NCI-H1048 (cell line): ENCODE measurements at places on chromosomes 2 and 18.

GRCh38 chr18:3611313-3612090, 161.5 kb downstream of the TGIF1 start:
- no peak for DNase-seq

GRCh38 chr2:6309415-6310255, 556.1 kb downstream of the CMPK2 start:
- no peak for DNase-seq

DNA sequence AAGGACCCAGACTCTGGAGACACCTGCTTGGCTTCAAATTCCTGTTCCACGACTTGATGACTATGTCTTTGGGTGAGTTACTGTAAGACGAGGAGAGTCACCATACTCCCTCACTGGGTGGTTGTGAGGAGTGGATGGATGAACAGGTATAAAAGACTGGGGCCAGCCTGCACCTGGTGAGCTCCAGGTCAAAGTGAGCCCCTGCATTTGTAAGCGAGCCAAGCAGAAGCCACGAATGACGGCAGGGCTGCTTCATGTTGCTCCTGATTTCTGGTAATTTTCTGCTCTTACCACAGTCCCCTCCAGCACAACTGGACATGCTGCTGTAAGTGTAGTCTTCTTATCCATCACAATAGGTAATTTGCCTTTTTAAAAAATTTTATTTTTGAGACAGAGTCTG, 86.6 kb downstream of the POLR1A start:
- no peak for DNase-seq

- DNase-seq, result no peak
Measured at GRCh38 chr2:148888003-148888501, 13.0 kb downstream of the KIF5C start.
